ENCODE measurements at places on chromosomes 3 and 15. TPM values are rescaled to one million over a fixed set of nuclear protein-coding genes. Genes with fewer than 3 reads are reported as not detected.

The ALCAM gene
- total RNA-seq, result 49.3 TPM

The MGLL gene
- 32.7 TPM for total RNA-seq

The TEX55 gene
- total RNA-seq, result not detected

The CSNK1G1 gene
- total RNA-seq, result 32.5 TPM

The DPPA2 gene
- not detected for total RNA-seq

The STRC gene
- total RNA-seq, result 0.59 TPM

The HGD gene
- total RNA-seq, result not detected

The RNU5B-1 gene
- under 0.01 TPM for total RNA-seq

The KIF9 gene
- 2.1 TPM for total RNA-seq

The PAK6 gene
- 8.4 TPM for total RNA-seq

The SYNM gene
- 22.0 TPM for total RNA-seq

The PATL2 gene
- total RNA-seq, result 0.79 TPM

The GOLGA8S gene
- total RNA-seq, result 0.10 TPM

The ACTR8 gene
- 27.7 TPM for total RNA-seq

The RBMS3 gene
- total RNA-seq, result 111 TPM

The ZNF662 gene
- 12.1 TPM for total RNA-seq

The GOLGA6L9 gene
- total RNA-seq, result 3.7 TPM

The ARGFX gene
- not detected for total RNA-seq

The IL5RA gene
- total RNA-seq, result 0.79 TPM

The NRG4 gene
- 0.10 TPM for total RNA-seq

The PRTG gene
- 1.5 TPM for total RNA-seq

The TGM4 gene
- total RNA-seq, result not detected

The TRNT1 gene
- total RNA-seq, result 34.1 TPM

The GTF2E1 gene
- total RNA-seq, result 12.7 TPM

The SAMD7 gene
- total RNA-seq, result not detected

The GATA2 gene
- total RNA-seq, result 3.3 TPM

The MYO9A gene
- 73.8 TPM for total RNA-seq

The FSD2 gene
- total RNA-seq, result 6.5 TPM

The REC114 gene
- total RNA-seq, result not detected

The SMCO1 gene
- total RNA-seq, result 0.79 TPM

The CHMP2B gene
- total RNA-seq, result 40.0 TPM

The ARNT2 gene
- 2.8 TPM for total RNA-seq

The NRROS gene
- 3.9 TPM for total RNA-seq

The GOLGA8T gene
- total RNA-seq, result 0.79 TPM

The MYZAP gene
- total RNA-seq, result 8.3 TPM

The ATP13A5 gene
- 3.7 TPM for total RNA-seq

The EOMES gene
- total RNA-seq, result 0.49 TPM

The TM4SF4 gene
- total RNA-seq, result not detected

The DENND6A gene
- 34.7 TPM for total RNA-seq

The GRK7 gene
- 0.10 TPM for total RNA-seq
